ENCODE measurements at places on chromosomes 6 and 20.
A peak's percentile ranks its signal among the peaks of the same experiment; 100 is the strongest.

GRCh38 chr6:119446115-119446554, 96.6 kb upstream of the MAN1A1 start:
- H3K36me3 ChIP-seq = no peaks in the 10 kb centered on the region
- H3K27me3 ChIP-seq = no peaks in the 10 kb centered on the region
- no peak for DNase-seq
- H3K27ac ChIP-seq = peak overlapping the region; percentile 21
- H3K4me3 ChIP-seq = no peak overlapping the region
- no peaks in the 10 kb centered on the region for H3K4me1 ChIP-seq

GRCh38 chr6:165664559-165665383, 1.7 kb upstream of the PDE10A start:
- H3K4me1 ChIP-seq = no peaks in the 10 kb centered on the region
- no peaks in the 10 kb centered on the region for H3K36me3 ChIP-seq
- peaks cover 17% of the 10 kb centered on the region for H3K27me3 ChIP-seq
- H3K27ac ChIP-seq = peak overlapping the region; percentile 90
- DNase-seq = no peak

DNA sequence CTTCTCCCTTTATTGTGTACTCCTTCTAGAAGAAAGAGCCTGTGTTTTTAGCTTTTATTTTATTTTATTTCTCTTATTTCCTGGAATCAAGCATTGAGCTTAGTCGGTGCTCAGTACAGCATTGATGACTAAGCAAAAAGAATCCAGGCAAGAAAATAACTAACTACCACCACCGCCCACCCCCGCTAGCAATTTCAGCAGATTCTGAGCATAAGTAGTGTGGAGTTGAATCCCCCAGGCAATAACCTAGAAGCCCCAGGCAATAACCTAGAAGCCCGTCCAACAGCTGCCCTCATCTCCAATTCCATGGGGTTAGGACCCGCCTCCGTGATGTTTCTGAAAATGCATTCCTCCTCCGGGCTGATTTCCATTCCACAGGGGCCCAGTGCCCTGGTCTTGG, 258.0 kb upstream of the TAB2 start:
- H3K4me3 ChIP-seq = no peak overlapping the region
- peaks cover 53% of the 10 kb centered on the region for H3K4me1 ChIP-seq
- no peak for DNase-seq
- H3K27me3 ChIP-seq = no peaks in the 10 kb centered on the region
- no peak overlapping the region for H3K27ac ChIP-seq

DNA sequence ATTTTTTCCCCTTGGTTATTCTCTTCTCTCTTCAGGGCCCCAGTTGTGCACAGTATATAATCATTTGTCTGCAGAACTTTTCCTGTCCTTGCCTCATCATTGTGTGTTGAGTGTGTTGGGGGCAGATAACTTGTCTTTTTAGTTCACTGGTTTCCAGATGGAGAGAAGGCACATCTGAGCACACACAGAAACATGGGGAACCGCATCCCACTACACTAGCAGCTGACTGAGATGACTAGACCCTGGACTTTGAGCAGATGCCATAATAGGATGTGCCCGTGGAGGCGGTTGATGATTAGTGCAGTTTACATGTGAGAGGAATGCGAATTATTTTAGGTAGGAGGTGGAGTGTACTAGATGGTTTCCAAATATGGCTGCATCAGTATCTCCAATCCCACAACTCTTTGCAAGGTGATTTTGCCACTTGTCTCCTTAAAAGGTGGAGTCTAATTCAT, 26.5 kb upstream of the SH3BGRL2 start:
- no peak overlapping the region for H3K27ac ChIP-seq
- no peak overlapping the region for H3K4me3 ChIP-seq
- DNase-seq = no peak
- no peaks in the 10 kb centered on the region for H3K4me1 ChIP-seq
- no peaks in the 10 kb centered on the region for H3K36me3 ChIP-seq

GRCh38 chr6:18219591-18219990, 44.7 kb downstream of the DEK start:
- no peaks in the 10 kb centered on the region for H3K27me3 ChIP-seq
- H3K4me3 ChIP-seq = no peak overlapping the region
- no peak overlapping the region for H3K27ac ChIP-seq
- peaks cover 3% of the 10 kb centered on the region for H3K4me1 ChIP-seq
- peaks cover 76% of the 10 kb centered on the region for H3K36me3 ChIP-seq
- DNase-seq = no peak

Data from heart left ventricle (tissue), 16 donors.